ENCODE measurements at places on chromosomes 3 and 15.

- DNase-seq: no peak
Observed at GRCh38 chr3:30475038-30475808, 131.2 kb upstream of the TGFBR2 start.

- no peak for DNase-seq
Observed at GRCh38 chr3:40054568-40055222, 245.3 kb downstream of the MYRIP start.

GRCh38 chr15:78681281-78682003 lies 40.4 kb upstream of the CHRNB4 start:
- DNase-seq: no peak

- DNase-seq: no peak
Observed at GRCh38 chr3:172685331-172686214, 25.3 kb downstream of the NCEH1 start.

- no peak for DNase-seq
Observed at GRCh38 chr3:117955196-117955595, 1079.5 kb downstream of the IGSF11 start.

DNA sequence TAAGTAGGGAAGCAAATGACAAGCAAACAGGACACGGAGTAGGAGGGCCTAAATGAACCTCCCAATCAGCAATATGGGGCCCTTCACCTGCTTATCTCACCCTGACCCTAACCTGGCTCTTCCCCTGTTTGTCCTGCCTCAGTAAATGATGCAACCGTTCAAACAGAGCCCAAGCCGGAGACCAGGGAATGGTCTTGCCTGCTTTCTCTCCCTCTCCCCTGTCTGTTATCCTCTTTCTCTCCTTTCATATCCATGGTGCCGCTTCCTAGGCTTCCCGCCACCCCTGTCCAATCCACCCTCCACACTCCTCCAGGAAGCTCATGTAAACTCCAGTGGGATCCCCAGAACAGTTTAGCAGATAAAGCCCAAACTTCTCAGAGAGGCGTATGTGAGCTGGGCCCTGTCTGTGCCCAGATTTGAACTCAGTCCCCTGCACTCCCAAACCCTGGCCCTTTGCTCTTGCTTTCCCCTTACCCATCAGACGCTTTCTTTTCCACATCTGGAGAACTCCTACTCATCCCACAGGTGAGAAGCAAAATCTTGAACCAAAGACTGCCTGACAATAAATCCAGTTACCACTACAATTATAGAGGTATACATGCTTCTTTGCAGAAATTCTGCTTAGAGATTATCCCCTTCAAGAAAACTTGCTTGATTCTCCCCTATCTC lies 45.7 kb upstream of the STT3B start:
- DNase-seq: no peak

DNA sequence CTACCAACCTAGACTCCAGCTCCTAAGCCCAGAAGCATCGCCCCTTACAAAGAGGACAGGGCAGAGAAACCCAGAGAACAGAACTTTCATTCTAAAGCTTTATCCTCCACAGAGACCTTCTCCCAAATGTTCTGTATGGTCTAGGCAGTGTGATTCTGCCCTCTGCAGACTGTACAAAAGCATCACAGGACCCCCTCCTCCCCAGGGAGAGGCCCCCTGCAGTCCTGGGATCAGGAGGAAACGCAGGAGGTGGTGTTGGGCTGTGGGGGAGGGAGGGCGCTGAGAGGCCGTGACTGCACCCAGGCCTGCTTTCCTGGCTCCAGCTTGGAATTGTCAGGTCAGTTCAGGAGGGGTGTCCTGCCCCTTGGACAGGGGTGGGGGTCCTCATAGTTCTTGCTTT lies 101.3 kb downstream of the DGKG start:
- no peak for DNase-seq

GRCh38 chr3:105362021-105362665 lies 4.6 kb upstream of the ALCAM start:
- no peak for DNase-seq

GRCh38 chr15:48602358-48603122 lies 43.0 kb downstream of the FBN1 start:
- DNase-seq: no peak

- no peak for DNase-seq
Observed at GRCh38 chr3:33889394-33890039, 91.1 kb downstream of the PDCD6IP start.

- DNase-seq: no peak
Observed at GRCh38 chr15:36614016-36614415, 34.6 kb downstream of the CDIN1 start.

GRCh38 chr3:141240687-141241615 lies 9.3 kb downstream of the PXYLP1 start:
- DNase-seq: no peak

DNA sequence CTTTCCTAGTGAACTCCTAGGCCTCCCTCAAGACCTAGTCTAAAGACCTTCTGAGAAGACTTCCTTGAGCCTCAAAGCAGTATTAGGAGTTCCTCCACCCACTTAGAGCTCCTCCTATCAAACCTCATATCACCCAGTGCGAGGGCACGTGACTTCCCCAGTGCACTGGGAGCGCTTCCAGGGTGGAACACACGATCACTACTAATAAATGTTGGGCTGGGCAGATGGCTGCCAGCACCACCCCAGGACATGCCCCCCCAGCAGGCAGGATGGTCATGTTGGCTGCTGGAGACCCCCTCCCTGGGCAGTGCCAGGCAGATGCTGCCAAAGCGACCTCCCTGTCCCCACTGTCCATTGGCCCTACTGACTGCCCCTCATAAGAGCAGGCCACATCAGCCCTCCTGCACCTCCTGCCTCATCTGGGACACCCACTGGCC lies 8.5 kb upstream of the PLXND1 start:
- DNase-seq: no peak

DNA sequence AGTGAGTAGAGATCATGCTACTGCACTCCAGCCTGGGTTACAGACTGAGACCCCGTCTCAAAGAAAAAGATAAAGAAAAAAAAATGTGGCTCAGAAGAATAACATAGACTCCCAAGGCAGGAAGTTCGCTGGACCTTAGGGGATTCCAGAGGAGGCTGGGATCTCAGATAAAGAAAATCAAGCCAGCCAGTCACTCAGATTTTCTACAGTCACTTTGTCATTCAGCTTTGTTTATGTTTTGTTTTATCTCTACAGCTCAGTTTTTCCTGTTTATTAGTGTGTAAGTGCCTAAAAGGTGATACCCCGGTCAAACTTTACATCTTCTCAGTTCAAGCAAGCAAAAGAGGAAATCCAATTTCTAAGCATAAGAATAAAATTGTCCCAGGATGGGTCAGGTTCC lies 6.3 kb downstream of the TMEM202 start:
- no peak for DNase-seq

GRCh38 chr3:23294770-23295387 lies 91.8 kb downstream of the UBE2E2 start:
- no peak for DNase-seq

- DNase-seq: no peak
Observed at GRCh38 chr15:36921484-36922091, 178.8 kb downstream of the MEIS2 start.

DNA sequence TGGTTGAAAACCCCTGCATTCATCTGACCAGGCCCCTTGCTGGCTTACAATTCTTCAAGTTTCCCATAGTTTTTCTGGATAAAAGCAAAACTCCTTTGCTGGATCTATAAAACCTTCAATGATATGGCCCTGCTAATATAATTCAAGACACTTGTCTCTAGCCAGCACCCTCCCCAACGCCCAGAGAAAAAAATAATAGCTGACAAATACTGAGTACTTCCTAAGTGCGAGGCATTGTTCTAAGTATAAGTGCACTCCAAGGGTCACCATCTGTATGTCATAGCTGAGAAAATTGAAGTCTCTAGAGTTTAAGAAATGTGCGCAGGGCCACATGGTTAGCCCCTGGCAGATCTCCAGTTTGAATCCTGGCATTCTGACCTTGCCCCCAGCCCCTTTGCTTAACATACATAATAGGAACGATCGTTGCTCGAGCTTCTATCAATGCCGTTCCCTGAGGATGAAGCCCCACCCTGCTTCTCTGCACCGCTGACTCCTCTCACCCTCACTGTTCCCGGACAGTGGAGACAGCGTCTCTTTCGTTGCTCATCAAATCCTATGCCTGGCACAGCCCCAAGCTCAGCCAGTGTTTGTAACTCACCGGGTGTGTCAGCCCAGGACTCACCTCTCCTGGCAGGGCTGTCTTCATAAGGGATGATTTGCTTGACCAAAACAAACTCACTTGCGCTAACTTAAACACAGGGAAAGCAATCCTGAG lies 377.1 kb upstream of the PROK2 start:
- no peak for DNase-seq

- DNase-seq: no peak
Observed at GRCh38 chr3:159126261-159127020, 324.6 kb downstream of the MFSD1 start.

GRCh38 chr3:27049792-27050191 lies 319.4 kb downstream of the NEK10 start:
- no peak for DNase-seq

DNA sequence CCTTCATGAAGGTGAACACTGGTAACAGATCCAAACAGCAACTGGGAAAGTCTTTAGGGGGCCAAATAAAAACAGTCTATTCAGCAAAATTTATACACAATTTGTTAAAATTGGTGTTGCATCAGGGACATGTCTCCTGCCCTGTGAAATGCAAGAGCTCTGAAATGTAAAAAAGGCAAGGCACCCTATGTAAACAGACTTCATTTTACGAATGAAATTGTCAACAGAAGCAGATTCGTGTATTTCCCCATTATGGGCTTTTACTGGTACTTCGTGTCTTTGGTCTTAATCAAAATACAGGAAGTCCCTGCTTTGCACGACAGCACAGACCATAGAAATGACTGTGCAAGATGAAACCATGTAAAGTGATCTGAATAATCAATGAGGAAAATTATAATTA lies 127.3 kb upstream of the THBS1 start:
- no peak for DNase-seq

- DNase-seq: no peak
Observed at GRCh38 chr3:14849638-14850230, 31.0 kb downstream of the FGD5 start.
